WTC11 (cell line): ENCODE measurements at places on chromosomes 13 and 19. TPM values are rescaled to one million over a fixed set of nuclear protein-coding genes. Genes with fewer than 3 reads are reported as not detected.

Gene MBD3L3
- not detected in 3 replicates for total RNA-seq

GRCh38 chr19:41415154-41415571 lies 12.0 kb downstream of the B3GNT8 start:
- no peak for DNase-seq

GRCh38 chr19:55712804-55713631 lies 25.2 kb downstream of the NLRP9 start:
- DNase-seq = no peak

DNA sequence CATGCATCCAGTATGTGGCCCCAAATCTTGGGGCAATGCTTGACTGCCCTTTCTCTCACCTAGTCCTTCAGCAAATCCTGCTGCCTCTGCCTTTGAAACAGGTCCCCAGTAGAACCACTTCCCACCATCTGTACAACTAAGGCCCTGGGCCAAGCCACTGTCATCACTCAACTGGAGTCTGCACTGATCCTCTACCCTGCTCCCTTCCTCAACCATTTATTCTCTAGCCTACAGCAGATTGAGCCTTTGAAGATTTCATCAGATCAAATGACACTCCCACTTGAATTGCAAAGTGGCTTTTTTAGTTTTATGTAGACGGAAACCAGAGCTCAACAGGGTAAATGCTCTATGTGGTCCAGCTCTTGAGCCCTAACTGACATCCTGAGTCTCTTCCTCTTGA lies 43.5 kb downstream of the ATP8A2 start:
- DNase-seq = no peak

GRCh38 chr13:86464193-86464592 lies 665.0 kb upstream of the SLITRK6 start:
- no peak for DNase-seq

GRCh38 chr13:85797311-85797710 lies 1.9 kb downstream of the SLITRK6 start:
- no peak for DNase-seq

DNA sequence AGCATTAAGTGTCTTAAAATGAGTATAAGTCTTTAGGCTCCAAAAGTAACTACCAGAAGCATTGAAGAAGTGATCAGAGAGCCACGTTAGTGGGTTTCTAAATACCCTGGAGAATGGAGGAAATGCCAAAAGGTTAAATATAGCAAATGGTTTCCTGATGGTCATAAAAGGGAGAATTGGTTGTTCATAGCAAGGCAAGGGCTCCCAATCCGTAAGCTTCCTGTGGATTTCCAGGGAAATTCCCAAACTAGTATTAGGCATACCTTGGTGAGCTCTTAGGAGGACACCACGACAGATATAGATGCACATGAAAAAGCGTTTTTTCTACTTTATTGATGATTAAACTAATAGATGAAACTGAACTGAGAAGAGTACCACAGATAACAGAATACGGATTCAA lies 410.9 kb downstream of the FOXO1 start:
- DNase-seq = no peak

Gene POU2F2
- 6.0 to 7.7 TPM (median 6.6 TPM) in 3 replicates for total RNA-seq

Gene MLNR
- total RNA-seq = not detected in 3 replicates

DNA sequence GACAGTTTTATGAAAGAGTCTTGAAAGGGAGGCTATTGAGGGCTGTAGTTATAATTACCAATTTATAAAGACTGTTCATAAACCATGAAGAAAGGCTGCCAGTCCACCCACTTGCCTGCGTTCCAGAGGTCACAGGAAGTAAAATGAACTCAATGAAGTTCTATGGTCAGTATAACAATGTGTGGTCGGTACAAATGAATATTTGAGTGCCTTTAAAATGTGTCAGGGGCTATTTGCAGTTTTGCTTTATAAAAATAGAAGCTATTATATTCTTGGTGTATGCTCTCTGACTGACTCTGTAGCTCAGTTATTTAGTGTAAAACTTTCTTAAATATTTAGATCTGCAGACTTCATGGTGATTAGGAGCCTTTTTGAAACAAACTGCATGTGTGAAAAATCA lies 47.0 kb downstream of the ESD start:
- DNase-seq = no peak

Gene TUBGCP3
- total RNA-seq = 29.9 to 32.3 TPM (median 32.1 TPM) in 3 replicates

GRCh38 chr13:73898276-73898675 lies 235.9 kb downstream of the KLF12 start:
- DNase-seq = no peak

Gene TLE2
- total RNA-seq = 13.1 to 20.0 TPM (median 15.8 TPM) in 3 replicates

GRCh38 chr19:6092329-6093286 lies 17.7 kb downstream of the RFX2 start:
- DNase-seq = peak; percentile 68

DNA sequence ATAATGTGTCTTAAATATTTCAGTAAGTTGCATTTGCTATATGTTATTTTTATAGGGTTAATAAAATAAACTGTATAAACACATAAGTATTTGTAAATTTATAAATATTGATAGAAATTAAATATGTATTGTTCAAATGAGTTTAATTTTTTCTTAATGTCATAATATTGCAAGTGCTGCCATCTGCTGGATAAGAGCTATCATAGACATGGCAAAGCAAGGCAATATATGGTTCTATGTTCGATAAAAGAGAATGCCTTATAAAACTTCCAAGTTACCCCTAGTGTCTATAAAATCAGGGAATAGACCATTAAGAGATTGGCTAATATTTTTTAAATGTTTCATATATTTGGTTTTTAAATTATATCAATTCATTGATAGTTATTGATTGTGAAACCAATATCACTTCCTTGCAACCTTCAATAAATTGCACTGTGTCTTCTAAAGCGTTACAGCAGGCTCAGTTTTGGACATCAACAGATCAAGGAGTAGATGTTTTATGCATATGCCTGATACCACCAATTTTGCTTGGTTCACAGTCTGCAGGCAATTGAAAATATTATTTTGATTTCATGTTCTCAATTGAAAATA lies 29.0 kb upstream of the SLITRK6 start:
- DNase-seq = no peak

GRCh38 chr13:29456419-29456818 lies 139.1 kb downstream of the SLC7A1 start:
- no peak for DNase-seq

DNA sequence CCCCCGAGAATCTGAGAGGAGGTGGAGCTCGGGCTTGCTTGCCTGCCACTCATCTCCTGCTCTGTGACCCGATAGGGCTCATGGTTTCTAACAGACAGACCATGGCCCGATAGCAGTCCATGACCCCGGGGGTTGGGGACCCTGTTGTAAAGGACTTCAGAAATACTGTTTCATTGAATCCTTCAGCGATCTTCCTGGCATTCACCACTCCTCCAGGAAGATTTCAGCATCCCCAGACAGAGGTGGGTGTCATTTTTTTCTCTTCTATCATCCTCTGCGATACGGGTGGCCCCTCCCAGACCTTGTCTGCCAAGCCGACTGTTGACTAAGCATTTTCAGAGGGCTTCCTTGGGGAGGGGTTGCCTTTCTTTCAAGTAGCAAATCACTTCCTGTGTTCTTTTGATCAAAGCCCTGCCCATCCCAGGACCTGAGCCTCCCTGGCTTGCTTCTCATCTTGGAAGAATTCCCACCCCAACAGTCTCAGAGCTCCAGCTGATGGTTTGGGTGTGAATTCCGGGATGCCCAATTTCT lies 1.7 kb downstream of the MYO1F start:
- DNase-seq = no peak

Gene ZSCAN4
- 0.09 to 0.13 TPM in 2 of 3 replicates, not detected in the other for total RNA-seq

GRCh38 chr13:99159331-99160061 lies 41.2 kb upstream of the UBAC2 start:
- no peak for DNase-seq

DNA sequence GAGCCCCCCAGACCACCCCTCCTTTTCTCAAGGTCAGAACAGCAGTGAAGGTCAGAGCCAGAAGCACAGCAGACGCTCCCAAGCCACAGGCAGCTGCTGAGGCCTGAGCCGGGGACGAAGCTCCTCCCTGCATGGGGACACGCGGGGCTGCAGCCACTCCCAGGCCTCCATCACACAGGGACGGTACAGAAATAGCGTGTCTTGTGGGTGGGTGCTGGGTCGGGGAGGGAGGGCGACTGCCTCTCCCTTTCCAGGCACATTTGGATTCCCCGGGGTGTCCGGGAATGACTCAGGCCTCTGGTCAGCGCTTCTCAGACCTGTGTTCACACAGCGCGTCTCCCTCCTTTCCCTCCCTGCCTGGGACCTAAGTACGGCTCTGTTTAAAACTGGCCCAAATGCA lies 33.2 kb downstream of the RASA3 start:
- peak; percentile 24 for DNase-seq

Gene CASP14
- total RNA-seq = not detected in 3 replicates

Gene PTPRH
- 0.41 to 0.63 TPM (median 0.44 TPM) in 3 replicates for total RNA-seq

DNA sequence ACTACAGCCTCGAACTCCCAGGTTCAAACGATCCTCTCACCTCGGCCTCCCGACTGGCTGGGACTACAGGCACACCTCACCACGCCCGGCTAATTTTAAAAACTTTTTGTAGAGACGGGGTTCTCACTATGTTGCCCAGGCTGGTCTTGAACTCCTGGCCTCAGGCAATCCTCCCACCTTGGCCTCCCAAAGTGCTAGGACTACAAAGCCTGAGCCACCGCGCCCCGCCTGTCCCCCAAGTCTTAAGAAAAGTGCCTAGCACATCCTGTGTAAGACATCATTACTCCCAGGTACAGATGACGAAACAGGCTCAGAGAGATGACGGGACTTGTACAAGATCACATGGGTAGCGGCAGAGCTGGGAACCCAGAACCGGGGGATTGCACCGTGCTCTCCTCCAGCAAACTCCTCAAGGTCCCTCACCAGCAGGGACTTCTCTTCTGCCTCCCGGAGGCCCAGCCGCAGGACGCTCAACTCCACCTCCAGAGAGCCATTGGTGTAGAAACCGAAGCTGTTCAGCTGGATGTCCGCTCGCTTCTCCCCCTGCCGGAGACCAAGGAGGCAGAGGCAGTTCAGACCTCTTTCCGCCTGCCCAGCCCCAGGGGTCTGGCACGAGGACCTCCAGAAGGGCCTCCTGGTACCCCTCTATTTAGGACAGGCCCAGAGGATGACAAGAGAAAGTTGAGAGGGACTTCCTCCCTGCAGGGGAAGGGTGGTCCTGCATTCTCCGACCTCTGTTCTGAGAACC lies 1.0 kb downstream of the GPR108 start:
- peak; percentile 65 for DNase-seq

Gene RGCC
- 0.48 to 1.2 TPM (median 0.69 TPM) in 3 replicates for total RNA-seq

- peak; percentile 18 for DNase-seq
Measured at GRCh38 chr13:89066868-89067466, 1395.8 kb downstream of the SLITRK5 start.

DNA sequence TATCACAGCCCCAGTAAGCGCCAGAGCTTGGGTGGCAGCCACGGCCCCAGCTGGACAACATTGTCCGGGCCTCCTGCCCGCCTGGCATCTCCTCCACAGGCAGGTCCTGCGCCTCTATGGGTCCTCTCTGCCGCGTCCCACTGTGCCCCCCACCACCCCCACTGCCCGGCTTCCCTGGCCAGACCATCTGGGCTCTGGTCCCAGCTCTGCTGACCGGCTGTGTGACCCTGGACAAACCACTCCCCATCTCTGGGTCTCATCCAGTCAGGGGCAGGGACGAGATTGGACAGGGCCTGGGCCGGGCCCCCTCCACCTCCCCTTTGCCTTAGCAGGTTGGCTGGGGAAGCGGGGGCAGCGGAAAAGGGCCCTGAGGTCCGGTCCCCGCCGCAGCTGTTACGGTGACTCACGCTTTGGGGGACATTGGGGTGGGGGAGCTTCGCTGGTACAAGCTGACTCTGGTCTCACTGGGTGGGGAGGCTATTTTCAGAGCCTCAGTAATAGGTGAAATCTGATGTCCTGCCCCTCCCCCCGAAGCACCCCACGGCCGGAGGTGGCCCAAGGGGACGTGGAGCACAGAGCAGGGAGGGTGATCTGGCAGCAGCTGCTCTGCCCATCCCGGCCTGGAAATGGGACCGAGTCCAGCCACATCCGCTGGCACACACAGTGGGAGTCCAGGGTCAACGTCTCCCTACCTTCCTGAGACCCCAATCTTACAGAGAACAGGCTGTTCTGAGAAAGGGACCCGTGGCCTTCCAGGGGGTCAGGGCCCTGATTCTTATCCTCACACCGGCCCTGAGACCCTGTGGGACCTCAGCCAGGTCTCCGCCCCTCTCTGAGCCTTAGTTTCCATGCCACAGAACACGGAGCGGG lies 9.1 kb downstream of the NFIC start:
- DNase-seq = no peak

DNA sequence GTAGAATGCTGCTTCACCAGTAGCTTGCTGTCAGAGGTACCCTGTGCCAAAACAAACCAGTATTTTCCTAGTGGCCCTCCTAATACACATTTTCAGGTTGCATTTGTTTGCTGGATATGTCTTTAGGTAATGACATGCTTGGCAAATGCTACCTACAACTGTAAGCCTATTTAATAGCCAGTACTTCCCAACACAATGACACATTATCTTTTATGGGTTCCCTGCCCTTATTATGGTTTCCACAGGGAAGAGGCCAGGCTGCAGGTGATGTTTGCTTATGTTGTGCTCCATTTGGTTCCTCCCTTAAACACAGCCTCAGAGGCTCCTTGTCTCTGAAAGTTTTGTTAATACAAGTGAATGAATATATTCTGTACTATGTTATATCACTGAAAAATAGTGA lies 24.7 kb downstream of the FRY start:
- DNase-seq = no peak

Gene POGLUT2
- 17.2 to 21.8 TPM (median 20.8 TPM) in 3 replicates for total RNA-seq

GRCh38 chr13:110696776-110697175 lies 9.1 kb downstream of the CARS2 start:
- DNase-seq = no peak

- DNase-seq = no peak
Measured at GRCh38 chr13:70173598-70173959, 65.3 kb upstream of the KLHL1 start.

- no peak for DNase-seq
Measured at GRCh38 chr19:18496167-18496979, 25.5 kb downstream of the ELL start.

GRCh38 chr19:18481505-18482222 lies 40.2 kb downstream of the ELL start:
- no peak for DNase-seq

Gene RDH8
- total RNA-seq = 0.27 TPM in 1 of 3 replicates, not detected in the others

GRCh38 chr13:78960881-78961280 lies 301.9 kb upstream of the OBI1 start:
- DNase-seq = no peak

- peak; percentile 7 for DNase-seq
Measured at GRCh38 chr19:34503531-34504272, 22.1 kb downstream of the WTIP start.
